Left ventricle myocardium inferior (tissue), 1 donor: ENCODE measurements at places on chromosomes 7 and 10.

DNA sequence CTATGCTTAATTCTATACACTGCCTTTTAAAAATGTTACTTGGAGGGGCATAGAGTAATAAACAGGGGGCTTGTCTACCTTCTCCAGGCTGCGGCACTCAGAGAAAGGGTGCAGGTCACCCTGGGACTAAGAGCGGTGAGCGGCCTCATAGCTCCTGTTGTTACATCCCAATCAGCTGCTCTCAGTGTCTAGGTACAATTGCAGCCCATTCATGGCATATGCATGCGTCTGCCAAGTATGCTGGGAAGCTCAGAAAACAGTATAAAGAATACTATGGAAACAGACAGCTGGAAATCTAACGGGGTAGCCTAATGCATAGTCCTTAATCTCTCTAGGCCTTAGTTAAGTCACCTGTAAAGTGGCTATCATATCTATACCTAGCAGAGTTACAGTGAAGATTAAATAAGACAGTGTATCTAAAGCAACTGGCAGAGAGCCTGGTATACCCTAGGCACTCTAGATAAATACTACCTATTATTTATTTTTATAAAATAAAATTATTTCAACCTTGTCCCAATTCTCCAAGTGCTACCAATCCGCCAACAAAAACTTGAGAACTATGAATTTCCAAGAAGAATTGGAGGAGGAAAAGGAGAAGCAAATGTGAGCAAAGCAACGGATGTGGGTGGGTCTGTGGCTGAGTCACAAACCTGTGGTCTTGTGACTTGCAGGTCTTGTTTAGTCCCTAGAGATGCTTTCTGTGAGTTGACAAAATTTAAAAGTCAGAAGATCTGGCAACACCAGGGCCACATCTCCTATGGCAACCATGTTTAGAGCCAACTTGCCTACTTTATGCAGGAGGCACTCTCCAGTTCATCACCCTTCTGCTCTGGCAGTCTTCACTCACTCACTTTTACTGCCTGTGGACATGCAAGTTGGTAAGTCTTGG lies 183.0 kb downstream of the RAPGEF5 start:
- no peak for DNase-seq

DNA sequence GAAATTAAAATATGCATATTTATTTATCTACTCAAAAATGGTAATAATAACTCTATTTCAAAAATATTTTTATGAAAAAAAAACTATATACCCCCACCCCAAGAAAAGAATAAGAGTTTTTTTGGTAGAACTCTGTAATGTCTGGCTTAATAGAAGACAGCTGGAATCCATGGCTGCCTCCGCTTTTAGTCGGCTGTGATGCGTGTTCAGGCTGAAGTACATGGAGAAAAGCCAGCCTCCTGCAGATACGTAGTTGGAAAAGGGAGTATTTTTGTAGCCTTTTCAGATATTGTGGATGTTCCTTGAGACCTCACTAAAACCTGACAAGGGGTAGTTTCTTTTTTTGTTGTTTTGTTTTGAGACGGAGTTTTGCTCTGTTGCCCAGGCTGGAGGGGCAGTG lies 10.0 kb downstream of the FOXK1 start:
- DNase-seq: no peak

DNA sequence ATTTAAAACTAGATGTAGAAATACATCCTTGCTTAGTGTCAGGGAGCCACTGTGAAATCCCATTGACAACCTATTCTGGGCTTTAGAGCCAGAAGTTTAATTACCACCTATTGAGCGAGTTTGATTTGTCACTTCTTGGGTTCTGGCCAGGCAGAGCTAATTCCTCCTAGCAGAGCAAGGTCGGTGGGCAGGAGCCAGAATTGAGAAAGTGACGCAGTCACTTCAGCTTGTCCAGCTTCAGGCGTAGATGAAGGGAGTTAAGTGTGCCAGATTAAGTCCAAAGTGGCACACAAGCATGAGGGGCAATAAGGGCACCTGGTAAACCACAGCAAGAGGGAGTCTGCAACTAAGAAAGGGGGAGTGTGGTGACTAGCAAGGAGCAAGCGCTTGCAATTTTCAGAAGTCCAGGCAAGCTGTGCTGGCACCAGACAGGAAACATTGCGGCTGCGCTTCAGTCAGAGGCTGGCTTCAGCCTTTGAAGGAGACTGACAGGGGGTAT lies 119.4 kb downstream of the ST7 start:
- peak; percentile 44 for DNase-seq

- peak; percentile 33 for DNase-seq
Observed at GRCh38 chr7:128168667-128169210, 72.3 kb upstream of the LEP start.

GRCh38 chr10:4003348-4003973 lies 218.5 kb upstream of the KLF6 start:
- no peak for DNase-seq

DNA sequence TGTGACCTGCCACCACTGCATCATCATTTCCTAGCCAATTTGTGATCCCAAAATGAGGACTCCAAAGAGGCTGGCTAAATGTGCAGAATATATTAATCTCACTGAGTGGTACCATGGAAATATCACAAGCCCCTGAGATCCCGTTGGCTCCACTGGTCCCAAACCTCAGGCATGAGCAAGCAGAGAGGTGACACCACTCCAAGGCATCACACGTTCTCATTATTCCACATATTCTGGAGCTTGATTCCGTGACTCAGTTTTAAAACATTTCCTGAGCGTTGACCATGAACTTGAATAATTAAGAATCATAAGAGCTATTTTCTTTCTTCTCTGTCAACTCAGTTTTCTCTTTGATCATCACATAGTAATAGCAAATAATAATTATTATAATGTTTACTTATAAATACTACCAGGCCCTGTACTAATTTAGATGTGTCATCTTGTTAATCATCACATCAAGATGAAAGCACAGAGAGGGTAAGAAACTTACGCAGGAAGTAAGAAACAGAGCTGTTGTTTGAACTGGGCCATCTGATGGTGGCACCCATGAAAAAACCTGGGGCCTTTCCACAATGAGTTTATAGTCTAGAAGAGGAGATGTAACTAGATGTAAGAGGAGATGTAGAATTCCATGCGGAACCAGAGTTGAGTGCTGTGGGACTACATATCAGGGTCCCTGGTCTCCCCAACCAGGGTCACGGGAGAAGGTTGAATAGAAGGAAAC lies 3.5 kb downstream of the APBB1IP start:
- DNase-seq: no peak

GRCh38 chr10:71667387-71667752 lies 52.2 kb downstream of the C10orf105 start:
- no peak for DNase-seq

- no peak for DNase-seq
Observed at GRCh38 chr10:100879741-100880360, 32.9 kb upstream of the SLF2 start.
